ENCODE measurements at places on chromosomes 7 and 10.

DNA sequence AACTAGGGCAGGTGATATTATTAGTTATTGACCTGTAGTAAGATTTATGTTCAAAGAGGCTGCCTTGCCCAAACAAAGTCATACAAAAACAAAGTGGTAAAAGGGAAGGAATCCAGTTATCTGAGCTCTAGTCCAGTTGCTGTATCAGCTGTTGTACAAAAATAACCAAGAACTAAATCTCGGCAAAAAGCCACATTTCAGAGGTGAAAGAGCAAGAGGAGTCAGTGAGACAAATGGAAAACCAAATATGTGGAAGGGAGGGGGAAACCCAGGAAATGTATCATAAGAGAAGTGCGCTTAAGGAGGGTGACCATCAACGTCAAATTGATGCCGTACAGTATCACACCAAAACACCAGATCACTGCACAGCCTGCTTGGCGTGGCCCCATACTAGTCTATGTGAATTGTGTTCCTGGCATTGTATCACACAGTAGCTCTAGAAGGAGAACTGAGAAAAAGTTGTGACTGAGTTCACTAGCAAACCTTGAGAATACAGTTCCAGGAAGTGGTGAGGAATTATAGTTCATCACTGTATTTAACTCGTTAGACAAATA lies 6.4 kb downstream of the AGBL3 start:
- no peak for DNase-seq

DNA sequence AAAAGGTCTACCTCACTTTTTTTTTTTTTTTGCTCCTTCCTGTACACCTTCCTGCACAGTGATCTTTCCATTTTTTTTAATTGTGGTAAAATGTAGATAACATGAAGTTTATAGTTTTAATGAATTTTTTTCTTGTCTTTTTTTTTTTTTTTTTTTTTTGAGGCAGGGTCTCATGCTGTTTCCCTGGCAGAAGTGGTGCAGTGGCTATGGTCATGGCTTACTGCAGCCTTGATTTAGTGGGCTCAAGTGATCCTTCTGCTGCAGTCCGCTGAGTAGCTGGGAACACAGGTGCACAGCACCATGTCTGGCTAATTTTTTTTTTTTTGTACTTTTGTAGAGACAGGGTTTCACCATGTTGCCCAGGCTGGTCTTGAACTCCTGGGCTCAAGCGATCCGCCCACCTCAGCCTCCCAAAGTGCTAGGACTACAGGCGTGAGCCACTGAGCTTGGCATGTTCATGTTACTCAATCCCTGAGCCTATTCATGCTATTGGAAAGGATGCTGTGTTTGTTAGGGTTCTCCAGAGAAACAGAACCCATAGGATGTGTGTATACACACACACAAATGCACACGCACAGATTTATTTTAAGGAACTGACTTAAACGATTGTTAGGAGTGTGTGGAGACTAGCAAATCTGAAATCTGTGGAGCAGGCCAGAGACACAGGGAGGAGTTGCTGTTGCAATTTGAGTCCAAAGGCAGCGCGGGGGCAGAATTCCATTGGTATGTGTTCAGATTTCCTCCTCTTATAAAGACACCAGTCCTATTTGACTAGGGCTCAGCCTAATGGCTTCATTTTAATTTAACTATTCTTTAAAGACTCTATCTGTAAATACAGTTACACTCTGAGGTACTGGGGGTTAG lies 29.1 kb downstream of the GALNT11 start:
- no peak for DNase-seq

DNA sequence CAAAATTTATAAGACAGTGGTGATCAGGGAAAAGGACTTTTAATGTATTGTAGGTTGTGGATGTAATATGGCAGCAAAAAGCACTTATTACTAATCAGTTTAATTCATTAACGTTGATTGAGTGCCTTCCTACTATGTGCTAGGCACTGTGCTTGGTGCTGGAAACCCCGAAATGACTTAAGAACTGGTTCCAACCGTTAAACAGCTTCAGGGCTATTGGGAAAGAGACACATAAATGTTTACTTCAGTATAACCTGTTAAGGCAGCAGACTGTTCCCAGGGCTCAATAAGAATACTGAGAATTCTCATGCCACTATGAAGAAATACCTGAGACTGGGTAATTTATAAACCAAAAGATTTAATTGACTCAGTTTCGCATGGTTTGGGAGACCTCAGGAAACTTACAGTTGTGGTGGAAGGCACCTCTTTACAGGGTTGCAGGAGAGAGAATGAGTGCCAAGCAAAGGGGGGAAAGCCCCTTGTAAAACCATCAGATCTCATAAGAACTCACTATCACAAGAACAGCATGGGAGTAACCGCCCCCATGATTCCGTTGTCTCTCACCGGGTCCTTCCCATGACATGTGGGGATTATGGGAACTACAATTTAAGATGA lies 1.1 kb upstream of the SLC25A13 start:
- no peak for DNase-seq

GRCh38 chr7:124800386-124800785 lies 34.8 kb upstream of the GPR37 start:
- no peak for DNase-seq

- DNase-seq, result no peak
Measured at GRCh38 chr7:55078465-55079372, 59.9 kb downstream of the EGFR start.

DNA sequence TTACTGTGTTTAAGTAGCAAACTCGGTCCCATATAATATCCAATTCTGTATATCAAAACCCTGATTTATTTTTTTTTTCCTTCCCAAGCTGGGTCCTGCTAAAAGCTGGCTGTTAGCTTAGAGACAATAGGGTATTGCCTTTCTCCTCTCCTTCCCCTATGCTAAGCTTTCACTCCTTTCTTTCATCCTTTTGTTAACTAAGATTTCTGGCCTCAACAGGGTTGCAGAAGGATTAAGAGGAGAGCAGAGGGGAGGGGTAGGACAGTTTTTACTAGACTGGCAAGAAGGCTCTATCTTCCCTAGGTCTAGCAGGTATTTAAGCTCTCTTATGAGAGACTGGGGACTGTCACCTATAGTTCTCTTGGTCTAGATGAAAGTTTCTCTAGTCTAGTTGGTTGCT lies 229.2 kb downstream of the KCND2 start:
- DNase-seq, result no peak

DNA sequence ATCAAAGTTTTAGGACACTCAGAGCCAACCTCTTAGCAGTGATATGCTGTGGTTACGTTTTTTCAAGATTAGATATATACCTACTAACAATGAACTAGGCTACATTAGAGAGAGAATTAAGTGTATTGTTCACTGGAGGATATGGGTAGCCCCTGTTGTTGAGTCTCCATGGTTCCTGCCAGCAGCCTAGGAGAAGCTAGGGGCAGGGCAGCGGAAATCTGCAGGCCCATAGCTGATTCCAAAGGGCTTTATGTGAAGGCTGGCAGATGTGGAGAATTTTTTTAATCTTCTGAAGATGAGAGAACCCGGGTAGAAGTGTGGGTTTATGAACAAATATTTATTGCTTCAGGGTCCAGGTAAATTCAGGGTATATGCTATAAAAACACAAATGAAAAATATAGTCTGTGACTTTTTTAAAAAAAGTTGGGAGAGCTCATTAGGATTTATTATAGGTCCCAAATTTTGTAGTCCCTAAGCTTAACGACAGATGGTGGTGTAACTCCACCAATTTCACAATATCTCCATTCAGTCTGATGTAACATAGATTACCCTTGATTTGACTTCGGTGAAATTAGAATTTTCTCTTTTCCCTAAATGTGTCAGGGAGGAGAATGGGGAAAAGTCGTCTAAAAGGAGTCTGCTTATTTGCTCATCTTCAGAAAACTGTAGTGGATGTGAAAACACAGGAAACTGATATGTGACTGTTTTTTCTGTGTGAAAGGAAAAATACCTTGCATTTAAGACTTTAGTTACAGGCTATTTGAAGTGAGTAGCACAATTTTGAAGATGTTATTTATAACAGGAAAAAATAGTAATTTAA lies 163.0 kb upstream of the PPP1R3A start:
- peak; percentile 88 for DNase-seq

DNA sequence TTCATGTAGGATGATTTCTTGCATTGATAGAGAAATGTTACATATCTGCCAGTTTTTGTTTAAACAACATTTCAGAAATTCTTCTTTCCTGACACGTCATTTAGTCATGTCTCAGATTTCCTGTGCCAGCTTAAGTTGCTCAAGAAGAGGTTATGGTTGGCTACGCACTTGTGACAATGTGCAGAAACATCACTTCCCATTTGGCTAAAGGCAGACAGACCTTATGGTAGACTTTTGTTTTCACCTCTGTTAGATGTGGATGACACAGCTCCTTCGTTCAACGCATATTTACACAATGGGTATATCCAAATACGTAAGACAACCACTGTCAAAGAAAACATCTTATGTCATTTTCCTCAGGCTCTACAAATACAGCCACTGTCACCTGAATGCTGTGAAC lies 125.8 kb downstream of the DOCK4 start:
- DNase-seq, result no peak

DNA sequence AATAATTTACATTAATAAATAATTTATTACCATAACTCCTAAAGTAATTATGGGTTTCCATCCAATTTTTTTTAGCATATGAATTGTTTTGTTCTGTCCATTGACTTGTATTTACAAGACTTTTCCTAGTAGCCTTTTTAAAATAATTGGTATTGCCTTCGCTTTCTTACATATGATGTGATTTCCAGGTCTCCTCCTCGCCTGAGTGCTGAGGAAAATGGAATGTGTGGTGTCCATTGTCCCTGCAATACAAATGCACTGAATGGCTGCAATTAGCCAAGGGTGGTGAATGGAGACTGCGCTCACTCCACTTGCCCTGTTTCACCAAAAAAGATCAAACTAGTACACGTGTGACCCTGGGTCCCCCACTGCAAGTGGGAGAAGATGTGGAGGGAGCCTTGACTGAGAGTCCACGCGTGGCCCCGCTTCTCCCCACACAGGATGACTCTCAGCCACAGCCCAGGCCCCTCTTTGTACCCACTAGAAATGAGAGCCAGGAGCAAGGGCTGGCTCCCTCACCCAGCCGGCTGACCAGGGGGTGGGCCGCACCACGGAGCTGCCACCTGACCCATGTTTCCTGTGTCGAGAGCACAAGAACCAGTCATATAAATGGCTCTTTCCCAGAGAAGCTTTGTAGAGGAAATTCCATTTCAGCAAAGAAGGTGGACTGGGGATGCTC lies 52.6 kb downstream of the FAM53B start:
- DNase-seq, result peak; percentile 1

DNA sequence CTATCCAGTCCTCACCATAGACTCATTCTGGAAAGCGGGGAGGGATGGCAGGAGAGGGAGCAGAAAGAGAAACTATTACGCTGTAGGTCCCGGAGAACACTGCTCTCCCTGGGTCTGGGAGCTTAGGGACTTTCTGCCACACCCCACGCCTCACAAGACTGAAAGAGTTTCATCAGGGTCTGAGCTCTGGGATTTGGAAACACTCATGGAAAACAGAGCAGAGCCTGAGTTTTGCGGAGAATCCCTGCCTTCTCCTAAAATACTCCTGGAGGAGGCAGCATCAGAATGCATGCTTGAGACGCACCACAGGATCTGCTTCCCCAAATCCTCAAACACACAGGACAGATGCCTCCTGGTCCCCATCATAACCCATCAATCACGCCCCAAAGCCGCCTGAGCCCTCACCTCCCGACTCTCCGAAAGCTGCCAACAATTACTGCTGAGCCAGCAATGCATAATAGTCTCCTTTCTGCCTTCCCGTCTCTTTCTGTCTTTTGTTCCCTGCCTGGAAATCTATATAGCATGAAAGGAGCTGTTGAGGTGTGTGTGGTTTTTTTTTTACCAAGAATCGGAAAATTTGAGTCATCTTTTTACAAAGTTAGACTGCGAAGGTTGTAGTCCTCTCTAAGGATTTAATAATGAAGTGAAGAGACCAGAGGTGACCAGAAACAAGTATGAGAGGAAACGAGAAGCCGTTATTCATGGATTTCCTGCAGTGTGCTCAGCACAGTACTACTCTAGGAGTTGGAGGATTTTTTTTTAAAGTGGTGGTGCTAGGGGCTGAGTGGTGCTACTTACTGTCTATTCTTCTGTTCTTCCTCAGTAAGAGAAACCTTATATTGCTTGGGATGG lies 37.7 kb downstream of the ASB13 start:
- no peak for DNase-seq

DNA sequence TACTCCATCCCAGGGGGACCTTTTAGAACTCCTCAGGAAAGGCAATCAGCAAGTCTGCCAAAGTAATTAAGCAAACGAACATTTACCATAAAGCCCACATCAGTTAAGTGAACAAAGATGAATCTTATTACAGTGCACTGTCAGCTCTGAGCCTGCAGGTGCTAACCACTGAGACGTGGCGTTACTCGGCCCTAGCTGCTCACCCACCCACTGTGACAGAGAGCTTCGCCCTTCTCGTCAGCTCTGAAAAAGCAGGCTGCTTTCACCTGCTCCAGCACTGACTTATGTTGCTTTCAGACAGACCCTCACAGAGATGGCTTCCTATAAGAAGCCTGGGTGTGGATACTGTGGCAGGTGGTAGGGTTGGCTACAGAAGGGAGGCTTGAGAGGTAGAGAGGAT lies 57.7 kb upstream of the KCNIP2 start:
- no peak for DNase-seq

DNA sequence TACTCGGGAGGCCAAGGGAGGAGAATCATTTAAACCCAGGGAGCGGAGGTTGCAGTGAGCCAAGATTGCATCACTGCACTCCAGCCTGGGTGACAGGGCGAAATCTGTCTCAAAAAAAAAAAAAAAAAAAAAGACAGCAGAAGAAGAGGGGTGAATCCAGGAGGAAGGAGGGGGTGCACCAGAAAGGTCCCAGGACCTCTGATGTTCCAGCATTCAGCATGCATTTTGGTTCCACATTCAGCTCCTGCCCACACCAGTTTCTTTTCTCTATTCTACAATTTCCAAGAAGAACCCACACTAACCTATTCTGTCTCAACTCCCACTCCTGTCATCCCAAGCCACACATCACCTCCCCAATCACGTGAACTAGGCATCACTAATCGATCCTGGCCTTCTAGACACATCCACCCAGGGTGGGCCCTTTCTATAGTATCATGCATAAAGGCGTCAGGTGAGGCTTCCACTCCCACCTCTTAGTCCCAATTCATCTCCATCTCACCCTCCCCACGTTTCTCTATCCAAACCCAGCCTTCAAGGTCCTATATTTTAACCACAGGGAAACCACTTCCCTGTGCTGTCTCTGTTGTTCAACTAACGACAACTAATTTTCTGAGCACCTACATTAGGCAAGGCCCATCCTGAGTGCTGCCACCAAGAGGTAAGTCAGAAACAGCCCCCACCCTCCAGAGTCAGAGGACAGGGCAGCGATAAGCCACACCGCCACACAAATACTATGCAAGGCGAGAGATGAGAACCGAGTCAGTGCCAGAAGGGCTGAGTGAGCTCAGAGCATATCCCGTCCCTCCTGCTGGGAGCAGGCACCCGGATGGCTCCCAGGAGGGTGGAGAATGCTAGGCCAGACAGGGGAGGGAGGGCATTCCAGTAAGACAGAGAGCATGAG lies 2.2 kb downstream of the ANXA11 start:
- DNase-seq, result no peak

DNA sequence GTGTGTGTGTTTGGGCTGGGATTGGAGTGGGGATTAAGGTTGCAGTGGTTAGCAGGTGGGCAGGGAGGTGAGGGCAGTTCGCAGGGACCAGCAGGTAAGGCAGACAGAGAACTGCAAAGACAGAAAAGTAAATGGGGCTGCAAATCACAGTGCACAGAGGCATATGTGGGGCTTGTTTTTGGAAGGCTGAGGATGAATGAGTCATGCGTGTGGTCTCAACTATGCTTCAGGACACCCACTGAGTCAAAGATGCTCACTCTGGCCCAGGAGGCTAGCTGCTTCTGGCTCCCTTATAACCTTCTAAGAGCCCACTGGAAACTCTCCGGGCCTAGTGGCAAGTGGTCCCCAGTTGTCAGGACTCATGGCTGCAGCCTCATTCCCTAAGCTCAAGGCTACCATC lies 118.2 kb downstream of the ZNF248 start:
- no peak for DNase-seq

All from SK-N-MC (cell line).